Stimulated activated CD8-positive, alpha-beta memory T cell treated with anti-CD3 and anti-CD28 coated beads, Interleukin-7, amount 100 ng/mL, for 1 hour (primary cell): ENCODE measurements at places on chromosomes 3 and 15.

GRCh38 chr3:47678446-47679338, 100.0 kb upstream of the CSPG5 start:
- no peak for DNase-seq

- DNase-seq: no peak
These were observed 33.3 kb upstream of the MRPS22 start for GRCh38 chr3:139310474-139310933.

DNA sequence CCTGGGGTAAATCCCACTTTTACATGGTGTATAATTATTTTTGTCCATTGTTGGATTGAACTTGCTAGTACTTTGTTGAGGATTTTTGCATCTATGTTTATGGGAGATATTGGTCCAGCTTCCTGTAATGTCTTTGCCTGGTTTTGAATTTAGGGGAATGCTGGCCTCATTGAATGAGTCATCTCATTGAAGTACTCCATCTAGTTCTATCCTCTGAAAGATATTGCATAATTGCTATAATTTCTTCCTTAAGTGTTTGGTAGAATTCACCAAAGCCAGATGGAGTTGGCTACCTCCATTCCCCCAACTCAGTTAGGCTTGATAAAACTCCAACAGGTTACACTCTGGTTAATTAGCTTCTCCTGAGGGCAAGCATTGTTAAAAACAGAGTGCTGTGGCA, 237.4 kb upstream of the TGFBR2 start:
- no peak for DNase-seq

GRCh38 chr15:76711351-76711827, 193.8 kb downstream of the SCAPER start:
- no peak for DNase-seq

DNA sequence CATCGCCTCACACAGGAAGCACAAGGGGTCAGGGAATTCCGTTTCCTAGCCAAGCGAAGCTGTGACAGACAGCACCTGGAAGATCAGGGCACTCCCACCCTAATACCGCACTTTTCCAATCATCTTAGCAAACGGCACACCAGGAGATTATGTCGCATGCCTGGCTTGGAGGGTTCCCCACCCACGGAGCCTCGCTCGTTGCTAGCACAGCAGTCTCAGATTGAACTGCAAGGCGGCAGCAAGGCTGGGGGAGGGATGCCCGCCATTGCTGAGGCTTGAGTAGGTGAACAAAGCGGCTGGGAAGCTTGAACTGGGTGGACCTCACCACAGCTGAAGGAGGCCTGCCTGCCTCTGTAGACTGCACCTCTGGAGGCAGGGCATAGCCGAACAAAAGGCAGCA, 384.8 kb downstream of the CNTN6 start:
- DNase-seq: no peak

DNA sequence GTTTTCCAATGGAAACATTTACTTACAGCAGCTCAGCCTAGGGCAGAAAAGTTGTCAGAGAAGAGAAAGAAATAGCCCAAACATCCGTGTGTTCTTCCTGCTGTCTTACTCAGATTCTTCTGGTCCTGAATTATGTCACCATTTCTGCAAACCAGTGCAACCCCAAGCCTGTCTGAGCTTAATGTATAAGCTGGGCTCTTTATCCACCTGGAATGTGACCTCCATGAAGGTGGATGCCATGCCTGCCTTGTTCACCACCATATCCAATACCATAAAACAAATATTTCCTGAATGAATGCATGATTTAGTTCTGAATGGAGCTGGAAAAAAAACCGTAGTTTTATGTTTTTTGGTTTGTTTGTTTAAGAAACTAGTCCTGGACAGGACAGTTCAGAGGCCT, 150.9 kb downstream of the RYR3 start:
- DNase-seq: no peak
